CD4-positive, alpha-beta memory T cell (primary cell): ENCODE measurements at places on chromosomes 3 and 15. TPM values are rescaled to one million over a fixed set of nuclear protein-coding genes. Genes with fewer than 3 reads are reported as not detected.

Gene SLC22A14
- not detected for polyA plus RNA-seq

Gene SGO1
- polyA plus RNA-seq = 0.59 TPM

Gene SLITRK3
- not detected for polyA plus RNA-seq

Gene PIGZ
- 0.42 TPM for polyA plus RNA-seq

Gene IL20RB
- polyA plus RNA-seq = not detected
